ENCODE measurements at places on chromosomes 12 and 14.

DNA sequence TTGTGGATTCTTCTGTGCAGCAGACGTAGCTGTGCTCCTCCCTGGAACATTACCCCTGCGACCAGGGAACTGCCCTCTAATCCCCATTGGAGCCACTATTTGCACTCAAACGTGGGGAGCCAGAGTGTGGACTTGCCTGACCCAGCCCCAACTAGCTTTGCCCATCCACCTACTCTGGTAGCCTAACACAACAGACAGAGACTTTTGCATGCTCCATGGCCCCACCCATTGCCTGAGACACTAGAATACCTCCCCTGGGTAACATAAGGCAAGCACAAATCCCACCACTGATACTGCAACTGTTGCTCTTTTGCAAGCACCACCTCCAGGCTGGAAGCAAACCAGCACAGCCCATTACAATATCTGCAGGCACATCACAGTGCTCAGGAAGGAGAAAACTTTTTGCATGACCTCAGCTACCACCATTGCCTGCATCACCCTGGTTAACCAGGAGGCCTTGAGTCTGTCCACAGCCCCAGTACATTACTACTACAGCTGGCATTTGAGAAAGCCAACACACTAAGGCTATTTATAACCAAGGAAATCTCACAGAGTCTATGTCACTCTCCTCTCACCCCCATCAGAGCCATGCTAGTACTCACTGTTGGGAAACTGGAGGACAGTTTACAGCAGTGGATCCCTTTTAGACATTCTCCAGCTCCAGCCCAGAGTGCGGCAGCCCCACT, 15.0 kb downstream of the CEP128 start:
- peak; percentile 81 for DNase-seq

- DNase-seq, result peak; percentile 39
Measured at GRCh38 chr14:39102265-39102968, 618 bp downstream of the SEC23A start.

DNA sequence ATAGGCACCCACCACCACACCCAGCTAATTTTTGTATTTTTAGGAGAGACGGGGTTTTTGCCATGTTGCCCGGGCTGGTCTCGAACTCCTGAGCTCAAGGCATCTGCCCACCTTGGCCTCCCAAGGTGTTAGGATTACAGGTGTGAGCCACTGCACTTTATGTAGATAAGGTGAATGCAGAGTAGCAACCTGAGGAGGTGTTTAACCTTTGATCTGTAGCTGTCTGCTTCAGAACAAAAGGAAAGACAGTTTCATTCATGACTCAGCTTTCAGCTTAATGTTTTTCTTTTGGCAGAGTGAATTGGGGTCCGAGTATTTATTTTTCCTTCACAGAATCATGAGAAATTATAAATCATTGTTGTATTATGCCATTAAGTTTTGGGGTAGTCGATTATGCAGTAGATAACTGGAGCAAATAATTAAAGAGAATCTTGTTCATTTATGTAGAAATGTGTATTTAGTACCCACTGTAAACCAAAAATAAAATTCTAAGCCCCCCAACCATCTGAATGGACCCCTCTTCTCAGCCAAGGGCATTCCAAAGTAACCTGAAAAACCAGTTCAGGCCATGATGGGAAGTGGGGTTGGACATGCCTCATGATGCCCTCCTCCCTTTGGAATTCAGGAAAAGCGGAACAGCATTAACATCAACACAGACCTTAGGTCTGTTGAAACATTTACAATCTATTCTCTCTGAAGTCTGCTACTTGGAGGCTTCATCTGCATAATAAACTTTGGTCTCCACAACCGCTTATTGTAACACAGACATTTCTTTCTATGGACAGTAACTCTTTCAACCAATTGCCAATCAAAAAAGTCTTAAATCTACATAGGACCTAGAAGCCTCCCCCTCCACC, 10.7 kb upstream of the STX2 start:
- no peak for DNase-seq

DNA sequence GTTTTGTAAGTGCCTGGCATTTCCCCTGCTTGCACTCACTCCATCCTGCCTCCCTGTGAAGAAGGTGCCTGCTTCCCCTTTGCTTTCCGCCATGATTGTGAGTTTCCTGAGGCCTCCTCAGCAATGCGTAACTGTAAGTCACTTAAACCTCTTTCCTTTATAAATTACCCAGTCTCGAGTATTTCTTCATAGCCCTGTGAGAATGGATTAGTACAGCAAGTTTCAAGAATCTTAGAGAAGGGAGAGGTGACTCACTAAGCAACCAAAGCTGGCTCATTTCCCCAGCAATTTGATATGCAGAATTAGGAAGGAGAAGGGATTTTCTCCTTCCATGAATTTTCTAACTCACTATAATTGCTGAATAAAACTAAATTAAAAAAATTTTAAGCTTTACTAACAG, 251.0 kb upstream of the FOXG1 start:
- peak; percentile 90 for DNase-seq

DNA sequence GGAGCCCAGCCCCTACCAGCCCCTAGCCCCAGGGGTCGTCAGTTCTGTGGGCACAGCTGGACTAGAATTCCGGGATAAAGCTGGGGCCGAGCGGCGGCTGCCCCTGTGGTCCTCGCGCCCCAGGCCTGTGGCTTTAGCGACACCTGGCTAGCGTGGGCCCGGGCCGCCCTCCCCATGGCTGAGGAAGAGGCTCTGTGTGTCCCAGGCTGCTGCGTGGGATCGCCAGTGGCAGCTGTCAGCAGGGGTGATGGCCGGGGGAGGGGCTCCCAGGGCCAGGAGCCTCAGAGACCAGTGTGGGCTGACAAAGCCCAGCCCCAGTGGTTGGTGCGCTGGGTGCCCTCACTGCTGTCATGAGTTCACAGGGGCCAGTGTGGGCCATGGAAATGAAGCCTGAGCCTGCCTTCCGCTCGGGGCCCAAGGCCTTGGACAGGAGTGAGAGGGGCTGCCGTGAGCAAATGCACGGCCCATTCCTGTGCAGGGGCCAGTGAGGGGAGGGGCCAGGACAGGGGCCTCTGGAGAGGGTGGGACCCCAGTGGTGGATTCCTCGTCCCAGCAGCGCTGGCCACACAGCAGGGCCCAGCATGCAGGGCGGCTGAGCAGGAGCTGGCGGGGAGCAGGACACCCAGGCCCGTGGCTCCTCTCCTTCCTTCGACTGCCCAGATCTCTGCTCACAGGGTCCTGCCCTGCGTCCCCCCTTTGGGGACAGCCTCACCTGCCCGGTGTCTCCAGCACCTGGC, 11.4 kb downstream of the FBRSL1 start:
- DNase-seq, result no peak

All from fibroblast of upper back skin (primary cell).